ENCODE measurements at places on chromosomes 6 and 20.

- DNase-seq: no peak
These were observed 39.1 kb upstream of the BEND6 start for GRCh38 chr6:56915832-56916231.

- no peak for DNase-seq
These were observed 245.3 kb downstream of the TBXT start for GRCh38 chr6:165922309-165922794.

- DNase-seq: no peak
These were observed 575 bp downstream of the WTAP start for GRCh38 chr6:159727717-159728445.

DNA sequence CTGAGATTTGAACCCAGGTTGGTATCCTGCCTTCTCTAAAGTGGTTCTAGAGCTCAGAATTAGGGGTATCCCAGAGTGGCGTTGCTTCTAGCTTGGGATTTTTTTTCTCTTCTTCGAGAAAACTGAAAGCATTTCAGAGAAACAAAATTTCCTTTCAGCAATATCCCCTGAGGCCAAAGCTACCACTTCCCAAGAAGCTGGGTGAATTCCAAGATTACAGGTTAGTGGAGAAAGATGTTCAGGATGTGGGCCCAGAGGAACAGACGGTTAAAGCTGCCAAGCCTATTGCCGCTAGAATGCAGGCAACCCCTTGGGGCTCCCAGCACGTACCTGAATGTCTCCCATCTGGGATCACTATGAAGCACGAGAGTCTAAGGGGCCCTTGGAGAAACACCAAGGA is 134.1 kb downstream of the FOXO3 start:
- no peak for DNase-seq

DNA sequence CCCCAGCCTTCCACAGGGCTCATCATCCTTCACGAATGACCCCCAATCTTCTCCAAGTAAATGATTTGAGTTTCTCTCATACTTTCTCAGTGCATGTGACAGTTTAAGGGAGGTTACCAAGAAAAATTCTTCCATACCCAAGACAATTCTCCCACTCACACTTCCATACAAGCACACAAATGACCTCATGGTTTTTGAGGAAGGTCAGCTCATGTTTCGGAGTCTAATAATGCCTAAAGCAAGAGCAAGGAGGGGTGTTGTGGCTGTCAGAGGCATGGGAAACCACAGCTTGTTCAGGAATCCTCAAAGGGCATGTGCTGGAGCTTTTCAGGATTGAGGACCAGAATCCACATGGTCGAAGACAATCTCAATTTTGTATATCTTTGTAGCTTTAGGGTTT is 279.0 kb downstream of the MAFB start:
- DNase-seq: no peak

GRCh38 chr6:30570740-30571074 is 535 bp upstream of the ABCF1 start:
- no peak for DNase-seq

GRCh38 chr20:18272451-18272850 is 15.9 kb upstream of the ZNF133 start:
- no peak for DNase-seq
